Lower lobe of right lung (tissue), 2 donors: ENCODE measurements at places on chromosomes 4 and X. TPM values are rescaled to one million over a fixed set of nuclear protein-coding genes. Genes with fewer than 3 reads are reported as not detected.

VCX3A gene
- total RNA-seq: not detected

GPR173 gene
- 0.56 TPM for total RNA-seq

ZCCHC12 gene
- not detected for total RNA-seq

CLNK gene
- 0.09 TPM for total RNA-seq

ERAS gene
- total RNA-seq: not detected

REPS2 gene
- total RNA-seq: 18.5 TPM

HSFX2 gene
- not detected for total RNA-seq

CCNB3 gene
- 0.71 TPM for total RNA-seq

PF4V1 gene
- total RNA-seq: not detected

NDP gene
- 0.30 TPM for total RNA-seq

F11 gene
- total RNA-seq: 20.5 TPM

STPG2 gene
- 1.1 TPM for total RNA-seq

DIPK2B gene
- 14.4 TPM for total RNA-seq

SPANXC gene
- total RNA-seq: not detected

DNA sequence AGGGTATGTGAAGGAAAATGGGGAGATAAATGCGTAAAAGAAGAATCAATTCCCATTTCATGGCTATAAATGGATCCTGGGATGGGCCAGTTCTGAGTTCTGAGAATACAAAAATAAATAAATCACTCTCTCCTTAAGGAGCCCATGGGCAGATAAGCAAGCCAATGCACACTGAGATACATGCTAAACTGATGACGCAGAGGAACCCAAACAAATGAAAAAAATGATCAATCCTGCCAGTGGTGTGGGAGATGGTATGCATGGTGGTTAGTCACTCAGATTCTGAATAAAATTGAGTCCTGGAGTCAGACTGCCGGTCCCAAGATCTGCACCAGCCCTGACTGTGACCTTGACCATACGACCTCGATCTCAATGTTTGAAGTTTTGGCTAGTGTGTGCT, 59.7 kb downstream of the NEIL3 start:
- no peaks in the 10 kb centered on the region for H3K27me3 ChIP-seq
- DNase-seq: no peak
- H3K4me1 ChIP-seq: no peaks in the 10 kb centered on the region
- no peak overlapping the region for H3K27ac ChIP-seq
- no peaks in the 10 kb centered on the region for H3K36me3 ChIP-seq

GRCh38 chr4:98491899-98492559, 166.4 kb downstream of the TSPAN5 start:
- no peaks in the 10 kb centered on the region for H3K36me3 ChIP-seq
- H3K4me1 ChIP-seq: no peaks in the 10 kb centered on the region
- H3K27ac ChIP-seq: no peak overlapping the region
- H3K4me3 ChIP-seq: no peak overlapping the region
- H3K27me3 ChIP-seq: no peaks in the 10 kb centered on the region
- DNase-seq: no peak

GRCh38 chr4:76969941-76970529, 20.5 kb downstream of the SEPTIN11 start:
- no peak overlapping the region for H3K4me3 ChIP-seq
- no peaks in the 10 kb centered on the region for H3K36me3 ChIP-seq
- H3K27ac ChIP-seq: no peak overlapping the region

GRCh38 chrX:124665621-124666400, 319.4 kb downstream of the SH2D1A start:
- H3K4me3 ChIP-seq: no peak overlapping the region
- H3K27ac ChIP-seq: no peak overlapping the region
- no peak for DNase-seq
- no peaks in the 10 kb centered on the region for H3K27me3 ChIP-seq

DNA sequence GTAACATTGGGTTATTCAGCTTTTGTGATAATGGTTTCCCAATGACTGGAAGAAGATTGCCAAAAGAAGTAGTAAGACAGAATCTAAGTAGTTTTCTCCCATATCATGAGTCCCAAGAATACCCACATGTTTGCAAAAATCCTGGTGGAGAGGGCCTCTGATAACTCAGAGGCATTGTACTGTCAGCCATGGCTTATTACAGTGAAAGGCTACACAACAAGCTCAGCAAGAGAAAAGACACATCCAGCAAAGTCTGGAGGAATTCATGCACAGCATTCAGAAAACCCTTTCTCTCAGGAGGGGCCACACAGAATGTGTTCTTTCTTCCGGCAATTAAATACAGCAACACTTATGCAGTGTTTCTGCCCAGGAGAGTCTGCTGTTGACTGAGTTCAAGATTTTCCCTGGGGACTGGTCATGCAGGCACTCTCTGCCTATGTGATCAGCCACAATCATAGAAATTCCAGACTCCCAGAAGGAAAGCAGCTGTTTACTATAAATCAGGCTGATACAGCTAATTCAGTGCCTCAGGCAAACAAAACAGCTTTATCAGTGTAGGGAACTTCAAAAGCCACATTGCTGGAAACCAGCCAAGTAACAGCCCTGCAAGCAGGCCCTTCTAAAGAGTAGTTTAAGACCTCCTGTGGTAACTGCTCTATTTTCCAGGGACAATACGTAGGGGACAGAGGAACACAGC, 937.1 kb downstream of the CCSER1 start:
- no peak overlapping the region for H3K27ac ChIP-seq
- no peaks in the 10 kb centered on the region for H3K36me3 ChIP-seq
- H3K4me1 ChIP-seq: peaks cover 8% of the 10 kb centered on the region
- DNase-seq: no peak

DNA sequence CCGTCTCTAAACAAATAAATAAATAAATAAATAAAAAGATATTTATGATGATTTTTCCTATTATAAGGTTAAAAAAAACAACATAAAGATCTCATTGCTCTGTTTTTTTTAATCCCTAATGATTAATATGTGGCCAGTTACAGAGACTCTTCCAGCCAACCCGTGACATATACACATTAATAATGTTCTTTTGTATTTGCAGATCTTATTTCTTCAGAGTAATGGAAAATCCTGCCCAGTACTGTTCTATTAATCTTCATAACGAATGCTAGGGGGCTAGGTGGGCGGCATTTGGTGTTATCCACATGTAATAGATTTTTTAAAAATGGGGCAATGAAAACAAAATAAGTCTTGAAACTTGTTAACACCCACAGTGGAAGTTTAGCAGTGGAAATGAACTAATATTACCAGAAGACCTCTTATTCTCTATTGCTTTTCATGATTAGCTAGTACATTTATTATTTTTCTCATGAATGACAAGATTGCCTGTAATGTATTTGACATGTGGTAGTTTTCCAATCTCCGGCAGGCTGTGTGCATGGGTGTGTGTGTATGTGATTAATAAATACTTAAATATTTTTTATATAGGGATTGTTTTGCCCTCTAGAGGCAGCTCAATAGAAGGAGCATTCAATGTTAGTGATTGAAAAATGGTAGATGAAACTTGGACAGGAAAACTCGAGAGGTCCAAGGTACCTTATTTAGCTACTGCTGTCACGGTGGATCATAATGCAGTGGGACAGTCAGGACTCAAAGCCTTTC, 457.4 kb downstream of the IL1RAPL1 start:
- H3K36me3 ChIP-seq: no peaks in the 10 kb centered on the region
- H3K27ac ChIP-seq: no peak overlapping the region

GRCh38 chr4:19375931-19376330, 875.8 kb upstream of the SLIT2 start:
- H3K36me3 ChIP-seq: no peaks in the 10 kb centered on the region
- no peaks in the 10 kb centered on the region for H3K4me1 ChIP-seq

DNA sequence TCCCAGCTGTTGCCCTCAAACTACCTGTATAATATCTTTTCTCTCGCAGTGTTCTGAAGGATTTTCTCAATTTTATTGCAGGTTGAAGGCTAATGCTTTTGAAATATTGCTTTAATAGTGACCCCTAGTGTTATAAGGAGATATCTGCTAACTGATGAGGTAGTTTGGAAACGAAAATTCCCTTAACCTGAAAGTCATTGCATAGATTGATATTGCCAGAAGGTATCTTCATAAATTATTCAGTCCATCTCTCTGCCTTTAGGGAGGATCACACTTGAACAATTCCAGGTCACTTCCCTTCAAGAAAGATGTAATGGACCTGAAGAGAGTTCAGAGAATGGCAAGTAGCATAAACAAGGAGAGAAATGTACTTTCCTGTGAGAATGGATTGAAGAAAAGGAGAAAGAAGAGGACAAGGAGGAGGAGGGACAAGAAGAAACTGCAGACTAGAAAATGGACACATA, 44.1 kb downstream of the TIGD4 start:
- H3K4me3 ChIP-seq: no peak overlapping the region
- no peak for DNase-seq
- H3K27me3 ChIP-seq: no peaks in the 10 kb centered on the region
- no peaks in the 10 kb centered on the region for H3K36me3 ChIP-seq
- no peak overlapping the region for H3K27ac ChIP-seq

- no peaks in the 10 kb centered on the region for H3K27me3 ChIP-seq
- H3K4me1 ChIP-seq: no peaks in the 10 kb centered on the region
- H3K4me3 ChIP-seq: no peak overlapping the region
- no peak overlapping the region for H3K27ac ChIP-seq
- DNase-seq: no peak
These were observed 33.2 kb upstream of the MSANTD1 start for GRCh38 chr4:3215733-3216132.

- no peak for DNase-seq
- no peak overlapping the region for H3K4me3 ChIP-seq
- H3K4me1 ChIP-seq: no peaks in the 10 kb centered on the region
- H3K36me3 ChIP-seq: no peaks in the 10 kb centered on the region
- H3K27me3 ChIP-seq: no peaks in the 10 kb centered on the region
- no peak overlapping the region for H3K27ac ChIP-seq
These were observed 51.5 kb upstream of the GPRIN3 start for GRCh38 chr4:89358935-89359638.

GRCh38 chr4:157052429-157053040, 23.4 kb upstream of the GLRB start:
- no peaks in the 10 kb centered on the region for H3K36me3 ChIP-seq
- H3K4me3 ChIP-seq: no peak overlapping the region
- no peaks in the 10 kb centered on the region for H3K27me3 ChIP-seq
- no peak overlapping the region for H3K27ac ChIP-seq
- no peaks in the 10 kb centered on the region for H3K4me1 ChIP-seq
- no peak for DNase-seq

DNA sequence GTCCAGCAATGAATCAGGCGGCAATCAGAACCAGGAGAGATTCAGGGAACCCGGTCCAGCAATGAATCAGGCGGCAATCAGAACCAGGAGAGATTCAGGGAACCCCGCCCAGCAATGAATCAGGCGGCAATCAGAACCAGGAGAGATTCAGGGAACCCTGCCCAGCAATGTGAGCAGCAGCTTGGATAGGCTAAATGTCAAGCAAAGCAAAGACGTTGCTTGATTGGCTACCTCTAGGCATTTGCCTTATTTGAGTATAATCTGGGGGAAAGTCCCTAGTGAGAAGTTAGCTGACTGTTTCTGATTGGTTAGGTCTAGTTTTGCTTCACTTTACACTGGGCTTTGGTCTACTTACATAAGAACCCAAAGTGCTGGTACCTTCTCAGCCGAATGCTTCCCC, 1212.2 kb upstream of the TENM3 start:
- no peak overlapping the region for H3K27ac ChIP-seq
- no peaks in the 10 kb centered on the region for H3K4me1 ChIP-seq
- no peak overlapping the region for H3K4me3 ChIP-seq
- no peaks in the 10 kb centered on the region for H3K36me3 ChIP-seq

GRCh38 chr4:1215141-1216075, 33.5 kb downstream of the CTBP1 start:
- no peaks in the 10 kb centered on the region for H3K27me3 ChIP-seq

DNA sequence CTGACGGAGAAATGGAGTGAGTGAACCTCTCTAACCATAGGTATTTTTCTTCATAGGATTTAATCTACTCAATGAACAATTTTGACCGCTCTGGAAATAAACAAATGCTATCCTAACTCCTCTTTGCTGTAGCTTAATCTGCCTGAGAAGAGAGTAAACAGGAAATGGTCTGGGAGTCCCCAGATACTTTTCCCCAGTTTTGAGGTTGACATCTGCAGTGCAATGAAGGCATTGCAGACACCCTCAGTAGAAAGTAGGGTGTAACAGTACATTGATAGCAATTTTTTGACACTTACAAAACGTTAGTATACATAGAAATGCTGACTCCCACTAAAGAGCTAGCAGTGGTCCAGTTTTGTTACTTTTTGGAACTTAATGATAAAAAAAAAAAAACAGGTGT, 495.9 kb upstream of the FAM241A start:
- H3K4me1 ChIP-seq: no peaks in the 10 kb centered on the region
- no peaks in the 10 kb centered on the region for H3K36me3 ChIP-seq
- no peak for DNase-seq
- no peaks in the 10 kb centered on the region for H3K27me3 ChIP-seq

- peaks cover 15% of the 10 kb centered on the region for H3K4me1 ChIP-seq
- no peak for DNase-seq
- peaks cover 5% of the 10 kb centered on the region for H3K36me3 ChIP-seq
- H3K27me3 ChIP-seq: no peaks in the 10 kb centered on the region
- H3K4me3 ChIP-seq: peak overlapping the region; percentile 75
These were observed 357 bp upstream of the IGBP1 start for GRCh38 chrX:70132877-70133302.

GRCh38 chr4:101199507-101200285, 147.6 kb downstream of the PPP3CA start:
- H3K27me3 ChIP-seq: no peaks in the 10 kb centered on the region
- H3K36me3 ChIP-seq: no peaks in the 10 kb centered on the region
- H3K4me3 ChIP-seq: no peak overlapping the region
- no peak for DNase-seq

- H3K27me3 ChIP-seq: no peaks in the 10 kb centered on the region
- no peaks in the 10 kb centered on the region for H3K4me1 ChIP-seq
- no peak overlapping the region for H3K27ac ChIP-seq
These were observed 211.9 kb downstream of the DCAF12L2 start for GRCh38 chrX:125954236-125954635.

- H3K4me3 ChIP-seq: no peak overlapping the region
- no peaks in the 10 kb centered on the region for H3K36me3 ChIP-seq
- no peak for DNase-seq
- no peak overlapping the region for H3K27ac ChIP-seq
- no peaks in the 10 kb centered on the region for H3K4me1 ChIP-seq
- no peaks in the 10 kb centered on the region for H3K27me3 ChIP-seq
These were observed 804.2 kb downstream of the CENPC start for GRCh38 chr4:66741081-66741480.

GRCh38 chr4:8163026-8163425, 4.4 kb upstream of the ABLIM2 start:
- DNase-seq: no peak
- no peak overlapping the region for H3K4me3 ChIP-seq
- H3K27ac ChIP-seq: no peak overlapping the region
- H3K27me3 ChIP-seq: peaks cover 2% of the 10 kb centered on the region
- H3K4me1 ChIP-seq: peaks cover 13% of the 10 kb centered on the region

DNA sequence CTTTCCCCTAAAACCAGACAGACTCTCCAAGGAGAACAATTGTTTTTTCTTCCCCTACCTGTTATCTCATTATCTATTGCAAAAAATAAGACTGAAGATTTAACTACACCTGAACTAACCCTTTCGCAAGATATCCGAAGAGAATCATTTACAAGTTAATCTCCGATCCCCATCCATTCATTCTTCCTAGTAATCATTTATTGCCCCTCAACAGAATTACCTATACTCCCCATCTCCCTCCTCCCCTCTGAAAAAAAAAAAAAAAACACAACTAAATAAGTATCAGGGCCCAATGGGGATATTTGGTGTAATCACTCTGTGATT, 28.9 kb upstream of the AP1S2 start:
- H3K27ac ChIP-seq: no peak overlapping the region
- no peak overlapping the region for H3K4me3 ChIP-seq
- no peaks in the 10 kb centered on the region for H3K4me1 ChIP-seq
- DNase-seq: no peak
